ENCODE measurements at places on chromosomes 7 and 10.

GRCh38 chr10:21519941-21520436 lies 5.5 kb downstream of the SKIDA1 start:
- no peak for DNase-seq

DNA sequence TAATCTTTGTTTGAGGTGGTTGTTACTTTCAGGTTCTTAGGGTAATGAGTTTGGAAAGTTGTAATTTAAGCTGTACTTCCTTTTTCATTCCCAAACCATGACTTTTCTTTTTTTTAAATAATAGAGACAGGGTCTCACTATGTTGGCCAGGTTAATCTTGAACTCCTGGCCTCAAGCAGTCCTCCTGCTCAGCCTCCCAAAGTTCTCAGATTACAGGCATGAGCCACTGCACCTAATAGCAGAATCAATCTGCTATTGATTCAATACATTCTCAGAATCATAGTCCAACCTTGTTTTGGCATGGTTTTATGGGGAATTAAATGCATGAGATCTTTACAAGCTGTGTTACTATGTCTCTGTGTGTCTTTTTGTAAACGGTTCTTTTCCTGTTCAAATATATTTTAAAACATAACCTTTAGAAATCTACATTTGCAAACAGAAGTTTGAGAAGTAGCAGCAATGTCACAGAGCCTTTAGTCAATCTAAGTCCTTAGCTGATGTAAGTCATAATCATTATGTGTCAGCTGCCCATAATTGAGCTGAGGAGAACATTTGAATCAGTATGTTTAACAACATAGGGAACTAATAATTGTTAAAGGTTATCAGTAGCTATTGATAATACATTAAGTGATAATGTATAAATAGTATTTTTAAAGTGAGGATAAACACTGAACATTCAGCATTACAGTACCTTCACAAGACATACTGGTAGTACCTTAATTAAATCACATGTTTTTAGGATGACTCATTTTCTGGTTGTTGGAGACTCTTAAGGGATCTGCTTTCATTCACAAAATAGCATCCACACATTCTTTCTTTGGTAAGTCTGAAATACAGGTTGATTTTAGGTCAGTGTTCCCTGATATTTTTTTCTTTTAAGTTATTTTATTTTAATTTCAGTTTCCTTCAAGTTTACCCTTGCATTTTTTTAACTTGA lies 8.8 kb downstream of the INPP5F start:
- DNase-seq: no peak

GRCh38 chr7:39085590-39086049 lies 107.9 kb downstream of the POU6F2 start:
- peak; percentile 71 for DNase-seq

GRCh38 chr10:33134011-33134751 lies 176.2 kb upstream of the ITGB1 start:
- no peak for DNase-seq

DNA sequence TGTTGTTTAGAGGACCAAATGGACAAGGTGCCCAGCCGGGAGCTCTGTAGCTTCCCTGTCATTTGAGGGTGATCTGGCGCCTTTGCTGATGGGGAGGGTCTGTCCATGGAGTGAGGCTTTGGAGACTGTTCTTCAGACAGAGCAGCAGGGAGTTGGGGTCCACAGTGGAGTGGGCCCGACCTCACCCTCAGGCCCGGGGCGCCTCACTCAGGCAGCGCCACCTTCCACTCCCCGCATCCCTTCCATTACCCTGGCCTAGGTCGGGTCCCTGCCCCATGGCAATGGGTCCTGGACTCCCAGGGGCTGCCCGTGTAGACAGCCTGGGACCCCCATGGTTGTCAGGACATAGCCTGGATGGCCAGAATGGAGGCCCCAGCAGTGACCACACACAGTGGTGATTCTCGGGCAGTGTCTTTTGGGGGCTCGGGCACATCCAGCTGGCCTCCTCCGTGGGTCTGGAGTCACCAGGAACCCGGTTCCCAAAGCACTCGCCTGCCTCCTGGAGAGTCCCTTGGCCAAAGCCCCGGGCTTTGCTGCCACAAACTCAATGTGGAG lies 38.5 kb downstream of the TCERG1L start:
- no peak for DNase-seq

- DNase-seq: no peak
Observed at GRCh38 chr7:12709726-12710502, 22.5 kb downstream of the ARL4A start.

DNA sequence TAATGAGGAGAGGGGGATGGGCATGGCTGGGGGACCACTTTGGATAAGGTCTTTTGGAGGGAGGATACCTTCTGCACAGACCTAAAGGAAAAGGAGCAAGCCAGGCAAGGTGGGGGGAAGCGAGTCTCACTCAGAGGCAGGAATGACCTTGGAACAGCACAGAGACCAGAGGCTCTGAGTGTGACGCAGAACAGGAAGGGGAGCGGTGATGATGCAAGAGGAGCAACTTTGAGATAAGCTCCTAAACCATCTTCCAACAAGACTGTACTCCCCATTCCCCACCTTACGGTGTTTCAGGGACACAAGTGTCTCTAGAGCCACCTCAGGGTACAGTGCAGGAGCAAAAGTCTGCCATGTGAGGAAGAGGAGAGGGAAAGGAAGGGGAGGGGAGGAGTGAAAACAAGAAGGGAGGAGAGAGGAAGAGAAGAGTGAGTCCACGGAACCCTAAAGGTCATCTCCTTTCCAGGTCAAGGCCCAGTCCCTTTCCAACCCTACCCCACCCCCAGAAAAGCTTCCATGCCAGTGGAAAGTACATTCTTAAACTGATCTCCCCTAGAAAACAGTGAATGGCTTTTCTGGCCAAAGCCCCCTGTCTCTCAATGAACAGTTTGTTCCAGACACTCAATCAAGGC lies 54.1 kb downstream of the JAZF1 start:
- DNase-seq: no peak

DNA sequence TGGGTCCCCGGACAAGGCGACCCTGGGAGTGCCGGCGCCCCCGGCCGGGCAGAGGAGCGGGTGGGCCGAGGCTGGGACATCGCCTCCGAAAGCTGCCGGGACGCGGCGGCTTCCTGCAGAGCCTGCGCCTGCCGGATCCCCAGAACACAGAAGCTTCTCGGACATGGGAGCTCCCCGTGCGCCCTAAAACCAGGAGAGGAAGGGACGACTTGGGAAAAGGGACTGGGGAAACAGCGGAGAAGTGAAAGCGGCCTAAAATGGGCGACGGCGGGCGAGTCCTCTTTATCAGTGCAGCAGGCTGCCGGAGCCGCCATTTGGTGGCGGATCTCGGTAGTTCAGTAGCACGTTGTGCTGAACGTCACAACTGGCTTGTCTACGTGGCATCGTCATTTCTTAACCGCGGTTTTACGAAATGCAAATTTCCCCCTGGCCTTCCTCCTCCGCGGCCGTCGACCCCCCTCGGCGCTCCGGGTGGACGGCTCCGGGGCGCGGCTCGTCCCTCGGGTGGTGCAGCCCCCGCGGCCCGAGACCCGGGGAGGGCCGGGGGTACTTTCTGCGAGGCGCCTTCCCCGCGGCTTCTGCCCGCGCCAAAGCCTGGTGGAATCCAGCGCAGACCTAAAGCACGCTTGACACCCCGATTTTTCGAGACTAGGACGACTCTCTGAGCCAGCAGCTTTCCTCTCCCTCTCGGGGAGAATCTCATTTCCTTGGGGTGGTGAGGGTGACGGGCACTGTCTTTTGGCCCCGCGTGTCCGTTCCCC lies 9.9 kb upstream of the SPAG6 start:
- DNase-seq: no peak

GRCh38 chr10:20582041-20582440 lies 315.1 kb downstream of the NEBL start:
- no peak for DNase-seq

DNA sequence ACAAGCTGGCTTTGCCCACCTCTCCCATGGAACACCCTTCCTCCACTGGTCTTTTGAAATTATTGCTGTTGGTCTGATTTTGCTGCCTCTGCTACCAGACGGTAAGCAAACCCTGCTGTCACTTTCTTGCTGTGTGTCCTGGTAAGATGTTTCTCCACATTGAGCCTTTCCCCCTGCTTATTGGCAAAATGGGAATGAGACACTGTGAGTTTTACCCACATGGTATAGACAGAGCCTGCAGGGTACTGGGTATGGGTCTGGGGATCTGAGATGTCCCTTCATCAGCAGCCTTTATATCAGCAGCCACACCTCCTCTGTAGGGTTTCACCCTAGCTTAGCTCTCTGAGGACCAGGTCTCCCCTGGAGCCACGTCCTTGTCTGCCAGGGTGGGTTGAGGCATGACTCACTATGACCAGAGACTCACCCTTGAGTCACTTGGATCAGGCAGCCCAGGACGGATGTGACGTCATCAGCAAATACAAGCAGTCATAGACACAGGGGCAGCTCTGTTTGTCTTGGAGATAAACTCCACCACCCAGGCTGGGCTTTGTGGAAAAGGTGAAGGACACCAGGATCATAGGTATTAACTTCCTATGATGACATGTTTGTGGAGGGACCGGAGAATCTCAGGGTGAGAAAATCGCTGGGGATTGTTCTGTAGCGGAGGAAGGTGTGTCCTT lies 17.9 kb upstream of the BAIAP2L1 start:
- DNase-seq: no peak

DNA sequence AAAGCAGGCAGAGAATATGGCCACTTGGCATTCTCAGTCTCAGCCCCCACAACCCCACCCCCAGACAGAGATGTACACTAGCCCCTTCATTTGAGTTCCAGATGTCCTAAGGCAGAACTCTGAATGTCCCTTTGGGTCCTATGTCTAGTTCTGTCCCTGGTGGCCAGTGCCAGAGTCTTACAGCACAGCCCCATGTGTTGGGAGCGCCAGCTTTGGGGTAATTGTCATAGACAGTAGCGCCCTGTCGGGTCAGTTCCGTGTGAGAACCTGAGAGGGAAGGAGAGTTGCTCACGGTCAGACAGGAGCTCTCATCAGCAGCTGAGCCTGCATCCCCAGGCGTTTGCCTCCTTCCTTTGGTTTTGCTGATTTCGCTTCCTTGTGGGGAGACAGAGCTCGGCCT lies 94.9 kb upstream of the INSYN2A start:
- DNase-seq: no peak

DNA sequence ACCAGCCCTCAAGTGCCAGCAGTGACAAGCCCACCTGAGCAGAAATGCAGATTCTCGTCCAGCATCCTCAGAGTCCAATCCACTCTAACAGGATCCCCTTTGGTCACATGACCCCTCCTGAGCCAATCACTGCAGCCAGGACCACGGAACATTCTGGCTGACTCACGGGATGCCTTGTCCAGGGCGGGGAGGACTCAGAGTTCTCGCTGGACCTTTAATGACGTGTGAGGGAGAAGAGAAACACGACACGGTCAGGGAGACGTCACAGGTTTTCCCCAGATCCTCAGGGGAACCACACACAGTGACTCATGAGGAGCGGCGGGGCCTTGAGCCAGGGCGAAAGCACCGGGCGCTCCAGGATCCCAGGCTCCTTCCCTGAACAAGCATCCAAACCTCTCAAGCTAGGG lies 155.7 kb downstream of the PTPRN2 start:
- DNase-seq: no peak

- DNase-seq: no peak
Observed at GRCh38 chr10:2122431-2123124, 385.3 kb upstream of the ADARB2 start.

DNA sequence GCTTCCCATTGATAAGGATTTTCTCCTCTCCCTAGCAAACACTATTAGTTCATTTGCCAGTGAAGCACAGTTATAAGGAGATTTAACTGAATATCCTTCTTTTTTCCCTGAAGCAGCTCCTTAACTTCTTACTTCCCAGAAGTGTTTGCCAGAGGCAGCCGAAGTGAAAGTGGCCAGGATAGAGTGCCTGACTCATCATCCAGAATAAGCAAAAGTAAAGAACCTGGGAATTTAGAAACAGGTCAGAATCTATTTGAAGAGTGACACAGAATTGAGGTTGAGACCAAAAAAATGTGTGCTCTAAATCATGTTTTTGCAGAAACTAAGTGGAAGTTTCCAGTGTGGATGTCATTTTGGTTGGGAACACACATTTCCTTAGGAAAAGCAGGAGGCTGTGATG lies 249.6 kb upstream of the VWC2 start:
- DNase-seq: no peak

- no peak for DNase-seq
Observed at GRCh38 chr7:16284581-16284980, 136.8 kb downstream of the CRPPA start.

DNA sequence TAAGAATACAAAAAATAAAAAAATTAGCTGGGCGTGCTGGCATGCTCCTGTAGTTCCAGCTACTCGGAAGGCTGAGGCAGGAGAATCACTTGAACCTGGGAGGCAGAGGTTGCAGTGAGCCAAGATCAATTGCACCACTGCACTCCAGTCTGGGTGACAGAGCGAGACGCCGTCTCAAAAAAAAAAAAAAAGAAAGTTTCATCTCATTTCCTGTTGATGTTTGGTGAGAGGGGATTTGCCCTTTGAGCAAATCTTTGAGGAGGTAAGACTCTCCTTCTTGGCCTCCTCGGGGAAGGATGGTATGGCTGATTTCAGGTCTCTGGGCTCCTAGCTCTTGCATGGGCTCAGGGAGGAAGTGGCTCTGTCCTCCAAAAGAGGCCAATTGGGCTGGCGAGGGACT lies 3.6 kb upstream of the GRID2IP start:
- DNase-seq: no peak

GRCh38 chr7:126057979-126058378 lies 1128.4 kb upstream of the POT1 start:
- no peak for DNase-seq

DNA sequence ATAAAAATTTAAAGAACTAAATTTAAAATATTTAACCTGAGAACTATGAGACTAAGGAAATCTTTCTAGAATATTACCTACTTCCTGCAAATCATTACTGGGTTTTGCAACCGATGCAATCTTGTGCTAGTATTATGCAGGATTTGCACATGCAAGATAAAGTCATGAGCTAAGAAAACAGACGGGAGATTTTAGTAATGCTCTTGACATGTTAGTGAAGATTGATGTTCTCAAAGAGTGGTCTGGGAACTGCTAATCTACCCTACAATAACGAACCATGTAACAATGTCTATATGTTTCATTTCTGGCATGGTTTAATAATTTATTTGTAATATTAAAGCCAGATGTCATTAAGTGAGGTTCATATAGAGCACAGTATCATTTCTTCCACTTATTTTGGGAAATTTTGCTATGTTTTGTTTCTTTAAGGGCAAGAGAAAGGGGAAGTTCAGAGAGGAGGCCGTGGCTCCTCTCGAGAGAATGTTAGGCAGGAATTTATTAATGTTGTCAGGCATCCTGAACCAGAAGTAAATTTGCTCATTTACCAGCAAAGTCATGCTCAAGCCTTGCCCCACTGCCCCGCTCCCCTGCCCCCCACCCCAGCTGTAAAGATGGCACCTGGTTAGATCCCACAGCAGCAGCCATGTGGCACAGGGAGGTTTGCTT lies 22.8 kb downstream of the LRRC17 start:
- no peak for DNase-seq

DNA sequence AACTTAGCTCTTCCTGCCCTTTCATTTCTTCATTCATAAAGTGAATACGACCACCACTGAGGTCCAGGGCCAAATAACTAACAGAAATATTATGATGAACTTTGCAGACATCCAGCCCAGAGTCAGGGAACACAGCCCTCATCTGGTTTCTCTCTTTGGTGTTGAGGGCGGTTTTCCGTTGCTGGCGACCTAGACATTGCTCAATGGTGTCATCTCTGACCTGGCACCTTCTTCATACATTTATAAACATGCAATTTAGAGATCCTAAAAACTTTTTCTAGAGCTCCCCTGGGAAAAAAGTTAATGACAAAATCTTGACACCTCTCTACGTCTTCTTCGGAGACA lies 324 bp upstream of the TET1 start:
- no peak for DNase-seq

- DNase-seq: peak; percentile 76
Observed at GRCh38 chr7:83060218-83060617, 102.5 kb downstream of the PCLO start.

GRCh38 chr10:110373059-110373458 lies 68.3 kb upstream of the SMNDC1 start:
- DNase-seq: no peak

GRCh38 chr10:117616179-117616578 lies 73.6 kb downstream of the EMX2 start:
- no peak for DNase-seq

Measured in NCI-H2081 treated with DMSO at 0.1 percent for 48 hours (cell line).